ENCODE measurements at places on chromosomes 7 and 10.
A peak's percentile ranks its signal among the peaks of the same experiment; 100 is the strongest.

GRCh38 chr7:91953618-91954017 is 13.0 kb downstream of the AKAP9 start:
- DNase-seq = no peak

- DNase-seq = no peak
Observed at GRCh38 chr10:33352175-33352574, 17.7 kb upstream of the NRP1 start.

- no peak for DNase-seq
Observed at GRCh38 chr7:93226310-93226709, at the start of gene HEPACAM2. TSS of gene HEPACAM2 (minus strand) at chr7:93226469.

DNA sequence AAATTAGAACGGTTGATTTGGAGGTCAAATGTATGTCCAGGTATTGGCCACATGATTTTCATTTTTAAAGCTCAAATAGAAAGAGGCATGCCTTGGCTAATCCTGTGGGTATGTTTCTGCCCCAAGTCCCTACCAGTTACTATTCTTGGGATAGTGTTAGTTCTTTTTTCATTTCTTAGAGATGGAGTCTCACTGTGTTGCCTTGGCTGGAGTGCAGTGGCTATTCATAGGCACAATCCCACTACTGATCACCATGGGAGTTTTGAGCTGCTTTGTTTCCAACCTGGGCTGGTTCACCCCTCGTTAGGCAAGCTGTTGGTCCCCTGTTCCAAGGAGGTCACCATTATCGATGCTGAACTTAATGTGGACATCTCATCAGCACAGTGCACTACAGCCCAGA is 46.3 kb downstream of the NRP1 start:
- DNase-seq = no peak

DNA sequence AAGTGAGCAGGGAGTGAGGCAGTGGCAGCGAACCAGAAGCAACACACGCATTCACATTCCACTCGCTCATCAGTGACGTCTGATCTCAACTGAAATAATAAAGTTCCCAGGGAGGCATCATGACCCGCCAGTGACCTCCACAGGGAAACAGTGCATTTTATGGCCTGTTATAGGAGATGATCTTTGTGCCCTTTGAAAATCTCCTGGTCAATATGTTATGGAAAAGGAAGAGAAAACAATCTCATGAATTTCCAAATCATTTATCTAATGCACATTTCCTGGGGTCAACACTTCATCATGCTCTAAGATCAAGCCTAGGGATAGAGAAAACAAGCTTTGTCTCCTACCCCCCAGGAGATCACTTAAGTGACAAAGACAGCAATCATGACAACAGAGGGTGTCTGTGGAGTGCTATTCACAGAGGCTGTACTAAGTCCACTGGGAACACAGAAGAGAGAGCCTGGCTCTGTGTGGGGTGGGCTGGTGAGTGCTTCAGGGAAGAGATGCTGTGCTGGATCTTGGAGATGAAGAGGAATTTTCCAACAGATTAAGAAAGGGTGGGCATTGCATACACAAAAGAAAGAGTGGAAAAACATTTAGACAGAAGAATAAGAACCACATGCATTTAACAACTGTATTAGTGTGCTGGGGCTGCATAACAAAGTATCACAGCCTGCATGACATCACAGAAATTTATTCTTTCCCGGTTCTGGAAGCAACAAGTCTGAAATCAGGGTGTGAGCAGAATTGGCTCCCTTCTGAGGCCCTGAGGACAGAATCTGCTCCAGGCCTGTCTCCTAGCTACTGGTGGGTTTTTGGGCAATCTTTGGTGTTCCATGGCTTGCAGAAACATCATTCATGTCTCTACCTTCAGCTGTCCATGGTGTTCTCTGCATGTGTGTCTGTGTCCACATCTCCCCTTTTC is 613.9 kb upstream of the IGFBP3 start:
- no peak for DNase-seq

GRCh38 chr7:93044147-93044810 is 73.5 kb downstream of the SAMD9 start:
- DNase-seq = no peak

GRCh38 chr7:192701-193480 is 520 bp downstream of the FAM20C start:
- DNase-seq = no peak

GRCh38 chr7:128946936-128947830 is 9.5 kb downstream of the IRF5 start:
- DNase-seq = no peak

DNA sequence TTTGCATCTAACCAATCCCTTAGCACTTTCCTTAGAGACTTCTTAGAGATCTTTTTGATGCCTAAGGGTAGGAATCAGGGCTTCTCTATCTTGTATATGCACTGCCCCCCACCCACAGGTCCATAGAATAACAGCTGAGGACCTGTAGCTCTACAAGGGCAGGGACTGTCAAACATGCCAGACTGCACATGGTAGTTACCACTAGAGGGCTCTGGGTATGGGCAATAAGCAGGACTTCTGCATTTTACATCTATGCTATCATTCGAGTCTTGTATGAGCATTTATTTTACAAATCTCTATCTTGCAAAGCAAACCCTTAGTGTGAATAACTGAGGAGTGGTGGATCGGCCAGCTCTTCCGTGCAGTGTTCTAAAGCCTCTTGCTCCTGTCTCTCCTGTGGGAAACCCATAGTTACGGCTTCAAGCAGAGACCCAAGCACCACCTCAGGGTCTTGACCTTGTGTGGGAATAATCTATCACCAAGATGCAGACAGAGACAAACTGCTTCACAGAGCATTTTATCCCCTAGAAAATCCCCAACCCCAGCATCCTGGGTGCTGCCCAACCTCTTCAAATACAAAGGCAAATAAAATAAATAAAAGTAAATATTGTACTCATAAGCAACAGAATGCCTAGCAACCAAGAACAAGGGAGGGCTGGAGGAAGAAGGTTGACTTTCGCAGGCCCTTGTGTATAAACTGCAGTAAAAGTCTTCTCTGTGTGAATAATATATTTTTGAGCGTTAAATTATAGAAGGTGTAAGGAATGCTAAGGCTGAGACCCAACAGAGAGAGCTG is 219.3 kb downstream of the WDR11 start:
- peak; percentile 13 for DNase-seq

DNA sequence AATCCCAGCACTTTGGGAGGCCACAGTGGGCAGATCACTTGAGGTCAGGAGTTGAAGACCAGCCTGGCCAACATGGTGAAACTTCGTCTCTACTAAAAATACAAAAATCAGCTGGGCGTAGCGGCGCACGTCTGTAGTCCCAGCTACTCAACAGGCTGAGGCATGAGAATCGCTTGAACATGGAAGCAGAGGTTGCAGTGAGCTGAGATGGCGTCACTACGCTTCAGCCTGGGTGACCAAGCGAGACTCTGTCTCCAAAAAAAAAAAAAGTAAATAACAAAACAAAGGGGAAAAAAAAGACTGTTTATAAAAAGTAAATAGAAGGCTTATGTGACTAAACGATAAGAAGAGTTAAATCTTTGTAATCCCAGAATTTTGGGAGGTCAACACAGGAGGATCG is 15.0 kb upstream of the DNMBP start:
- DNase-seq = no peak

GRCh38 chr7:38594949-38595348 is 36.2 kb downstream of the AMPH start:
- DNase-seq = no peak

- no peak for DNase-seq
Observed at GRCh38 chr10:12643279-12643678, 293.9 kb downstream of the CAMK1D start.

DNA sequence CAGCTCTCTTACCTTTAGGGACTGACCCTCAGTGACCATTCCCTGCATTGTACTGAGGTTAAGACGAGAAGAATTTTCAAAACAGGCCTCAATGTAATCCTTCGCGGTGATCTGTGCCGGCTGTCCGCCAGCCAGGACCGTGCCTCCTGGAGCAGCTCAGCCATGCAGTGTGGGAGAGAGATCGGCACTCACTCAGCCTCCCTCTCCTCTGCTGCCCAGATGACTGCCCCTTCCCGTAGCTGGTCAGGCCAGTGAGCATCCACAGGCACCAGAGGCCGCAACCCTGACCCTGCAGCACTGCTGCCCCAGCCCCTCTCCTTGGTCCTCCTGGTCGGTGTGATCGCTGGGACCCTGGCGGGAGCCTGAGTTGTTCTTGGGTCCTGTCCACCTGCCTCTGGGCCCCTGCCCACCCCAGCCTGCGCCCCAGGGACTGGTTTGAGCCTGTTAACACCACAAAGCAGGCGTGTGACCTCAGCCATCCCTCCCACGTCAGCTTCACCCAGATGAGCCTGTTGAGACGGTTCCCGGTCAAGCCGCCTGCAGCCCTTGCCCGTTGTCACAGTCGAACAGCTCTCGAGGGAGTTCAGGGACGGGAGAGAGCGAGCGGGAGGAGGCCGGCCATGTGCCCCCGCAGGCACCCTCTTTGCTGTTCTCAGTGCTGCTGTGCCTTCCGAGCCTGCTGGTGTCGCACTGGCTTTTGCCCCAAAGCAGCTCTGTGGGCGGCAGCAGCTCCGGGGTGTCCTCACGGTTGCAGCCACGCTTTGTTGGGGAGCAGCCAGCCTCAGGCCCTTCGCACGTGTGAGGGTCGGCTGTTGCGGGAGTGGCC is 37.2 kb downstream of the NKX6-2 start:
- DNase-seq = no peak

GRCh38 chr10:83045731-83046130 is 1093.6 kb upstream of the GHITM start:
- no peak for DNase-seq

DNA sequence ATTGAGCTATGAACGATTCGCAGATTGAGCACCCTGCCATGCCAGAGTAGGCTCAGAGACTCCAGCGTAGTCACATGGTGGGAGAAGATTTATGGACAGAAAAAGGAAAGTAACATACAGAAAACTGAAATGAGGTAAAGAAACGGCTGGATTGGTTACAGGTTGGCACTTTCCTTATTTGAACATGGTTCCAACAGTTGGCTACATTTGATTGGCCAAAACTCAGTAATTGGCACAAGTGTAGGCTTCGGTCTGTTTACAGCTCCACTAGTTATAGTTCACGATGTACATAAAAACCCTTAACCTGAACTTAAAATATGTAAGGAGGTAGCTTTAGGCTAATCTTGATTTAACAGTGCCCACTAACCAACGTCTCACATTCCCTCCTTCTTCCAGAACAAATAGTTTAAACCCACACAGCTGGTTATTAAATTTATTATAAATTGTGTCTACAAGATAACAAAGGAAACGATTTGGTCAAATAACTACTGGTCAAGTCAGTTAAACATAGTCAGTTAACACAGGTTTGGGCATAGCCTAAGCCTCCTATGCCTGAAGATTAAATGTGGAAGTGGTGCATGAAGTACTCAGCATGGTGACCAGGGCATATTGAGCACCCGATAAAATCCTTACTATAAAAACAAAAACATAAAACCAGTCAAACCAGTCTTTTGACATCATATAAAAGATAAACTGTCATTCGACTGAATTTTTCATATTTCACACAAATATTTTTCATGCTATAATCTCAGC is 17.9 kb upstream of the MTERF1 start:
- no peak for DNase-seq

DNA sequence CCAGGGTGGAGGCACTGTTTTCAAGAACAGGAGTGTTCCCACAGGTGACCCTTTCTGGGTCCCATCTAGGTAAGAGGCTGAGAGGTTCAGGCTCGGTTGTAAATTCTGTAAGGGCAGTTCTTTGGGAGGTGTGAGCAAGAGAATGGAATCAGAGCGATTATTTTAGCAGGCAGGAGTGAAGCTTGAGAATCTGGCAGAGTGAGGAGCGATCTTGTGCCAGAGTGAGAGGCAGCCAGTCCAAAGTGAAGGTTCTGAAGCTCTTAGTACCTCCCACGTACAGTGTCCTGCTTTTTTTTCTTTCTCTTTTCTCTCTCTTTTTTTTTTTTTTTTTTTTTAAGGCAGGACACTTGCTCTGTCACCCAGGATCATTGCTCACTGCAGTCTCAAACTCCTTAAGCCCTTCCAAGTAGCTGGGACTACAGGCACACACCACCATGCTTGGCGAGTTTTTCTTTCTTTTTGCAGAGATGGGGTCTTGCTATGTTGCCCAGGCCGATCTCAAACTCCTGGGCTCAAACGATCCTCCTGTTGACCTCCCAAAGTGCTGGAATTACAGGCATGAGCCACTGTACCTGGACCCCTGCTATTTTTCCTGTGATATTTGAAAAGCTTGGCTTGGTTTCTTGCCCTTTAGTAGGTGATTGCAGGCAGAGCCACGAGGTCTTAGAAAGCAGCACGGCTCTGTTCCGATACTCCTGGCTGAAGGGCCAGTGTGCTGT is 10.9 kb downstream of the POR start:
- no peak for DNase-seq

- DNase-seq = no peak
Observed at GRCh38 chr7:40551685-40552576, 417.1 kb downstream of the SUGCT start.

- no peak for DNase-seq
Observed at GRCh38 chr7:111796671-111797070, 234.4 kb upstream of the IMMP2L start.

GRCh38 chr10:103850572-103850895 is 4.8 kb downstream of the SH3PXD2A start:
- DNase-seq = no peak

- no peak for DNase-seq
Observed at GRCh38 chr10:122191936-122192541, 79.1 kb upstream of the BTBD16 start.

- no peak for DNase-seq
Observed at GRCh38 chr7:132877573-132877972, 204.3 kb downstream of the CHCHD3 start.

DNA sequence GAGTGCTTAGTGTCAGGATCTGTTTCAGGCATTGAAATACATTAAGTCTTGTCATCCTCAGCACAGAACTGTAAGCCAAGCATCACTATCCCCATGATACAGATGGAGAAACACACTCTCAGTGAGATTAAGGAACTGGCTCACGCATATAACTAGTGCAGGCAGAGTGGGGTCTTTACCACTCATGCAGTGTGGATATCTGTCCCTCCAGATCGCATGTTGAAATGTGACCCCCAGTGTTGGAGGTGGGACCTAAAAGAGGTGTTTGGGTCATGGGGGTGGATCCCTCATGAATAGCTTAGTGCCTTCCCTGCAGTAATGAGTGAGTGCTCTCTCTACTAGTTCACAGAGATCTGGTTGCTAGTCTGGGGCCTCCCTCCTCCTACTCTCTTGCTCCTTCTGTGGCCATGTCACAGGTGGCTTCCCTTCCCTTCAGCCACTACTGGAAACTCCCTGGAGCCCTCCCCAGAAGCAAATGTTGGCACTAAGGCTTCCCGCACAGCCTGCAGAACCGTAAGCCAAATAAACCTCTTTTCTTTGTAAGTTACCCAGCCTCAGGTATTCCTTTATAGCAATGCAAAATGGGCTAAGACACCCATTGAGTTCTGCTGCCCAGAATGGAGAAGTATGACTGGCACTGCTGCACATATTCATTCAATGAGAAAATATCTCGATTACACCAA is 31.8 kb upstream of the MSMB start:
- no peak for DNase-seq

GRCh38 chr7:158586499-158587161 is 993 bp downstream of the PTPRN2 start:
- no peak for DNase-seq

DNA sequence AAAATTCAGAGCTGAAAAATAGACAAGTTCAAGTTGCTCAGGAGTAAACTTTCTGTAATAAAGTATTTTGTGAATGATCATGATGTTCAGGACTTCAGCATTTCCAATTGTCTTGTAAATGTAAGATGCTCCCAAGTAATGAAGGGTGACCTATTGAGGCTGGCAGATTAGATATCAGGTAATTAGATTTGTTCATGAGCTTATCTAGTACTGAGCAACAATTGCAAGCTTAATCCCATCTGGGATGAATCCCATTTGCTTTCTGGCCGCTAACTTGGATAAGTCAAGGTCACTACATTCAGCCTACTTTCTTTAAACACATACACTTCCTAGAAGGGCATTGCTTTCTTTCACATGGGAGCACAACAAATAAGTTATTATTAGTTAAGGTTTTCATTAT is 82.4 kb upstream of the ITGB1 start:
- DNase-seq = no peak
